ENCODE measurements at places on chromosomes 3 and 15. TPM values are rescaled to one million over a fixed set of nuclear protein-coding genes. Genes with fewer than 3 reads are reported as not detected.

GRCh38 chr3:193010191-193010590, 92.5 kb upstream of the MB21D2 start:
- DNase-seq, result no peak

DNA sequence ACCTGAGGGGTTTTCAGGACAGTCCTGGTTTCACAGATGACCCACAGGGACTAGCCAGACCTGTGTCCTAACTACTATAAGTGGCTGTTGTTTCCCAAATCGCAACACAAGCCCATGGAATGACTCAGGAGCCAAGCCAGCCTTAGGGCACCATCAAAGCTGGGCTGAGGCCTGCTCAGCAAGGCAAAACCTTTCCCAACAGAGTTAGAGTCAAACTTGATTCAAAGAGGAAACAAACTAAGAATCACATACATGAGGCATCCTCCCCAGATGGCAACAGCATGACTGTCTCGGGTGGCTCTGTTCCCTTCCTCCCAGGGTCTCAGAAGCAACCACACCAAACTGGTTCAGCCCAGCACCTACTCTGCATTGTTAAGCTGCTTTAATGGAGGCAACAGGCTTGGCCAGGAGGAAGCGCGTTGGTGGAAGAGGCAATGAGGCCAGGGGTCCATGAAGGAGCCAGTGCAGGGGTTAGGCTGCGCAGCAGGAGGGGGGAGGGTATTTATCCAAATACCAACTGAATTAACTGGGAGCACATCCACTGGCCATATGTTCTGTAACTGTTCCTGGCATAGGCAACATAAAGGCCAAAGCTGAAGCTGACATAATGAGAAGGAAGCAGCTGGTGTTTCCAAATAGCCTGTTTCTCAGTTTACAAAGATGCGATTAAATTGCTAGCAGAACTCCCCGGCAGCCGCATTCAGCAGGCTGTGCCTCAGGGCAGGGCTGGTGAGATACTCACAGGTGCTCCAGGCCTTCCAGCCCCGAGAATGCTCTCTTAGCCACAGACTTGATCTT, 102.4 kb downstream of the LRIG1 start:
- DNase-seq, result no peak

GRCh38 chr3:23448998-23449537, 245.9 kb downstream of the UBE2E2 start:
- DNase-seq, result no peak

DNA sequence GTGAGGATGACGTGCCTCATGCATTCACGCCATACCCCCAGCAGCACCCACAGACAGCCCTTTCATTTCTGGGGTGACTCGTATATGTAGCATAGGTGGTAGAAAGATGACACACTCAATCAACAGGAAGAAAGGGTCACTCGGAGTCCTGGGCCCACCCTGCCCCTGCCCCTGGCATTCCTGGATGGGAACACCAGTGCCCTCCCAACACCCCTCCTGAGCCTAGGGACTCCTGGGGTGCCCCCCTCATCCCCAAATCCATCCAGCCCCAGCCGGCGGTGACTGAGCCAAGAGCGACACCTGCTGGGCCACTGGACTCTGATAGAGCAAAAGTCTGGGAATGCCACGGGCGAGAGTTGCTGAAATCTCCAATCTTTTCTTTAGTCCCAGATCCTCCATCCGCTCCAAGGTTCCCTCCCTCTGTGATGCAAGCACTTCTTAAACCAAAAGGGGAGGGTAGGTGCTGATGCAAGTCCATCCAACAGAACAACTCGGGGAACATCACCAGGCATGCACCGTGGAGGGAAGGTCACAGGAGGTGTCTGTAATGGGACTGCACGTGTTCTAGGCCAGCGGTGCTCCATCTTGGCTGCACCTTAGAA, 31.1 kb downstream of the ACAN start:
- DNase-seq, result peak; percentile 57

GRCh38 chr15:99131441-99132023, 26.7 kb downstream of the SYNM start:
- no peak for DNase-seq

DNA sequence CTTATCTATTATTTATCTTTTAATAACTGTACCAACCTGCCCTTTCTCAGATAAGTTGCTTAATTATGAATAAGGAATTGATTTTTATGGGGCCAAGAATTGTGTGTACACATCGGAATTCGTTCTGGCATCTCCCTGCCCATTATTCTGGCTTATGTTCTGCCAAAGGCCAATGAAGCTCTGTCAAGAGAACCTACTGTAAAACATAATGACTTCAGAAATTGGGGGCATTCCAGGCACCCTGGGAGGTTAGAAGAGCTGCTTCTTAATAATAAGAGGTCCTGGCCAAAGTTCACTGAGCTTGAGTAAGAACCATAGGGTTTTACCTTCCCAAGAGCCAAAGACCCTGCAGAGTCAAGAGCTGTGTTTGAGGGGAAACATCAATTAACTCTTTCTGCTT, 261.7 kb downstream of the SLC9A9 start:
- DNase-seq, result no peak

DNA sequence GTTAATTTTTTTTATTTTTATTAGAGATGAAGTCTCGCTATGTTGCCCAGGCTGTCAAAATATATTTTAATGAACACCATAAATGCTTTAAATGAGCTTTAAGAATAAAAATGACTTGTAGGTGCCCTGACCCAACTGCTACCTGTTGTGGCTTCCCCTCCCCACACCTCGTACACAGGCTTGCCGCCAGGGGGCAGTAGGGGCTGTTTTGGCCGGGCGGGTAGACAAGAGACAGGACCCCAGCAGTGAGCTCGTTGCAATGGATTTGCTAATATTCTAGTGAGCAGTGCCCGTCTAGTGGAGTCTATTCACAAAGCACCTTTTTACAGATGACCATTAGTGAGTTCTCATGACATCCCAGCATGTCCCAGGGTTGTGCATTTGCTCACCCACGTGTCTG, 418.1 kb downstream of the OCA2 start:
- no peak for DNase-seq

DNA sequence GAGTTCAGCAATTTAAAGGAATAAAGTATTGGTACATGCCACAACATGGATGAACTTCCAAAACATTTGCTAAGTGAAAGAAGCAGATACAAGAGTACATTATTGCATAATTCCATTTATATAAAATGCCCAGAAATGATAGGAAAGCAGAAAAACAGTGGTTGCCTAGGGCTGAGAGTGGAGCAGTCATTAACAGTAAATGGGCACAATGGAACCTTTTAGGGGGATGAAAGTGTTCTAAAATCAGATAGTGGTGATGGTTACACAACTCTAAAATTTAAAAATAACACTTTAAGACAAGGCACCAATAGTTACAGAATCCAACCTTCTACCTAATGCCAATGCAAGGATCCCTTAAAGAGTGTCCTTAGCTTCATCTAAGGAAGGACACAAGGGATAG, 34.6 kb downstream of the MSL2 start:
- DNase-seq, result no peak

- peak; percentile 19 for DNase-seq
Observed at GRCh38 chr15:67433495-67434099, 87.3 kb upstream of the C15orf61 start.

GRCh38 chr15:60124460-60125070, 120.5 kb downstream of the FOXB1 start:
- DNase-seq, result no peak

- DNase-seq, result no peak
Observed at GRCh38 chr3:55476515-55476914, 10.6 kb downstream of the WNT5A start.

DNA sequence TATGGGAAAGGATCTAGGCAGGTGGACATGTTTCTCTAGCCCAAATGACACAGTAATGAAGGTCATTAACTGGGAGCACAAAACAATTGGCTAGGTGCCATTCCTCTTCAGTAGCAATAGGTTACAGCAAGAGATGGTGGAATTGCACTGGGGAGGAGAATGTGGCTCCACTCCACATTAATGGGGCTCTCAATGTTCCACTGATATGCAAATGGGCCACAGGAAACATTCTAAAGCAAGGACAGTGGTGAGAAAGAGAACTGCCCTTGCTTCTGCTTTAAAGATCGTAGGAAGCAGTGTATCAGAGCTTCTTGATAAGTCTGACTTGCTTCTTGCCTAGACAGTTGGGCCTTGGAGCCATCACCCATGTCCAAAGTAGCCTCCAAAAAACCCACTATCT, 271.4 kb upstream of the PPP2R3A start:
- DNase-seq, result no peak

DNA sequence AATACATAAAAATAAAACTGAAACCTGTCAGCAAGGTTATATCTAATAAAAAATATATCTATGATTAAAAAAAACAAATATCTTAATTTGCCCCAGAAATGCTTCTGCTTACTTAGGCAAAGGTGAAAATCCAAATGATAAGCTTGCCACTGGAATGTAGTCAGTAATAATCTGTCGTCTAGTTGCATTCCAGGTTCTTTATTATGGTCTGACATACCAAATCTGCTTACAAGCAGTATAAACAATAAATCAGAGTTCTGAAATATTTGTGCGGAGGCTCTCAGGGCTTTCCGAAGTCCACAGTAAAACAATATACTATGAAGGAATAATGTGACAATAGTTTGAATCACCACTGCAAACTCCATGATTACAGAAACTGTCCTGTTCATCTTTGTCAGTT, 1133.5 kb downstream of the ROBO1 start:
- no peak for DNase-seq

GRCh38 chr3:127151992-127152650, 40.8 kb upstream of the PRR23E start:
- DNase-seq, result no peak

DNA sequence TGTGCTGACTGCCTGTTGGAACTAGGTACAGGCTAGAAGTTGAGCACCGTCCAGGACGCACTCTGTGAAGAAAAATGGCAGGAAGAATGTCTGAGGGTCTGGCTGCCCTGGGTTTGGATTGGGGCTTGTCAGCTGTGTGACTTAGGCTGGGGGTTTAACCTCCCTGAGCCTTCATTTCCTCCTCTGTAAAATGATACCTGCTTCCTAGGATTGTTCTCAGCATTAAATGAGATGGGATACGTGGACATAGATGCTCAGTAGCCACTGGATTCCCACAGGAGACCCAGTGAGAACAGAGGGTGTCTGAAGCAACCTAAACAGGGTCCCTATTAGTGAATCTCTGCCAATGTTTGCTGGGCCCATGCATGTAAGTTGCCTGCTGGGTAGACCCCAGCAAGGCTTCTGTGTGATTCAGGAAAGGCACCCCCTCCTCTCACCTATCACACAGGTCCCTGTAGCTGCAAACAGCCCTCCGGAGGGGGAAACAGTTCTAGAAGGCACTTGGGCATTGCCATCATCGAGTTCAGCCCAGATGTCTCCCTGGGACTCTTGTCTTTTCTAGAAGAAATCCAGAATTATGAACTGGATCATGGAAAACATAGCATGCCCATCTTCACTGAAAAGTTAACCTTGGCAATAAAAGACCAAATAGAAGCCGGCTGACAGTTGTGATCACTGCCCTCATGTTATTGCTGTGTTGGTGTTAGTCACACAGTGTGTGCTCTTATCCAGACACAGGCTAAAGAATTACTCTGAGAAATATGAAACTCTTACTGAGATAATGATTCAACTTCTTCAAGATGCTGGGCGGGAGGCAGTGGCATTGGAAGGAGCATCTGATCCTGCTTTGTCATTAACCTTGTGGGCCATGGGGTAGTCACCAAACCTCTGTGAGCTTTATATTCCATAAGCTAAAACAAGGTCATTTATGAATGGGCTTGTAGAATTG, 64.5 kb downstream of the SMAD6 start:
- DNase-seq, result no peak

The NCK1 gene
- total RNA-seq, result 100 TPM

The REC114 gene
- not detected for total RNA-seq

The B3GNT5 gene
- 10.3 TPM for total RNA-seq

The FANCD2OS gene
- total RNA-seq, result not detected

The TRH gene
- not detected for total RNA-seq

The ANKRD63 gene
- total RNA-seq, result not detected

The LRRC2 gene
- 0.59 TPM for total RNA-seq

The STRA6 gene
- not detected for total RNA-seq

The PP2D1 gene
- total RNA-seq, result not detected

The LEKR1 gene
- 0.30 TPM for total RNA-seq

All from tibial nerve (tissue), 4 donors.